ENCODE measurements at places on chromosomes 16 and 17. TPM values are rescaled to one million over a fixed set of nuclear protein-coding genes. Genes with fewer than 3 reads are reported as not detected.

Gene KRTAP4-3
- not detected for polyA plus RNA-seq

Gene SUPT6H
- polyA plus RNA-seq, result 20.1 TPM

Gene SLC39A11
- polyA plus RNA-seq, result 13.1 TPM

Gene ODAD4
- polyA plus RNA-seq, result 0.10 TPM

Gene CMTM2
- polyA plus RNA-seq, result not detected

Gene ENO3
- 1.3 TPM for polyA plus RNA-seq

Gene LITAF
- polyA plus RNA-seq, result 629 TPM

Gene ITGAD
- polyA plus RNA-seq, result 0.12 TPM

Gene ASPA
- not detected for polyA plus RNA-seq

Gene C1QTNF1
- not detected for polyA plus RNA-seq

Gene PITPNM3
- polyA plus RNA-seq, result not detected
